ENCODE measurements at places on chromosomes 11 and 22. TPM values are rescaled to one million over a fixed set of nuclear protein-coding genes. Genes with fewer than 3 reads are reported as not detected.
A peak's percentile ranks its signal among the peaks of the same experiment; 100 is the strongest.

- H3K27me3 ChIP-seq: peaks cover 5% of the 10 kb centered on the region
- no peaks in the 10 kb centered on the region for H3K4me1 ChIP-seq
- no peak overlapping the region for H3K4me3 ChIP-seq
- H3K36me3 ChIP-seq: no peaks in the 10 kb centered on the region
- no peak overlapping the region for H3K27ac ChIP-seq
- no peak for DNase-seq
These were observed 46.3 kb upstream of the CADM1 start for GRCh38 chr11:115550291-115551059.

- H3K27ac ChIP-seq: no peak overlapping the region
- H3K27me3 ChIP-seq: peaks cover 12% of the 10 kb centered on the region
- H3K4me3 ChIP-seq: no peak overlapping the region
- no peaks in the 10 kb centered on the region for H3K4me1 ChIP-seq
- no peak for DNase-seq
These were observed 22.5 kb upstream of the MPPED1 start for GRCh38 chr22:43389227-43389836.

GRCh38 chr11:62182147-62182891 is 7.7 kb upstream of the SCGB1D1 start:
- no peak for DNase-seq
- H3K4me3 ChIP-seq: no peak overlapping the region
- H3K27me3 ChIP-seq: peaks cover 20% of the 10 kb centered on the region
- no peaks in the 10 kb centered on the region for H3K4me1 ChIP-seq
- no peak overlapping the region for H3K27ac ChIP-seq

GRCh38 chr11:15817001-15817400 is 539.3 kb downstream of the SOX6 start:
- H3K27me3 ChIP-seq: peaks cover 15% of the 10 kb centered on the region
- peaks cover 15% of the 10 kb centered on the region for H3K4me1 ChIP-seq
- no peak for DNase-seq
- H3K36me3 ChIP-seq: no peaks in the 10 kb centered on the region
- H3K4me3 ChIP-seq: no peak overlapping the region

DNA sequence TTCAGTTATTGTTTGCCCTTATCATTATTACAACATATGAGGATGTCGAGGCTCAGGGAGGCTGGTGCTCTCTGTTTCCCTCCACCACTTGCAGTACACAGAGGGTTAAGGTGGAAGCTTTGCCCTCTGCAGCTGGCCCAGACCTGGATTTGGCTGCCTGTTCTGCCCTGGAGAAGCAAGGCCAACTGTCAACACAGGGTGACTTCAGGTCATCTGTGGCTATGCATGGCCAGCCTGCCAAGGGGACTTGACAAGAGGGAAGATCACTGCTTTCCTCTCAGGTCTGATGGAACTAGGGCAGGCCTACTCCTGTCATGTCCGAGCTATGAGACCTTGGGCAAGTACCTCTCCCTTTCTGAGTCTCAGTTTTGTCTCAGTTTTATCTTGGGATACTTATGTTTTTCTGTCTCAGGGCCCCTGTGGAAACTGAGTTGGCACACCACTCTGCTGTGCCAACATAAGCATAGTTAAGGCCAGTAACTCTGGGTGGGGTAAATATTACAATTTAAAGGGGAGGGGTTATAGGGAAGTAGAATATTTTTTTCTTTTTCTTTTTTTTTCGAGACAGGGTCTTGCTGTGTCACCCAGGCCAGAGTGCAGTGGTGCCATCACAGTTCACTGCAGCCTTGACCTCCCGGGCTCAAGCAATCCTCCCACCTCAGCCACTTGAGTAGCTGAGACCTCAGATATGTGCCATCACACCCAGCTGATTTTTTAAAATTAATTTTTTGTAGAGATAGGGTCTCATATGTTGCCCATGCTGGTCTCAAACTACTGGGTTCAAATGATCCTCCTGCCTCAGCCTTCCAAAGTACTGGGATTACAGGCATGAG is 2.4 kb upstream of the THRSP start:
- no peak for DNase-seq
- peaks cover 12% of the 10 kb centered on the region for H3K36me3 ChIP-seq
- no peaks in the 10 kb centered on the region for H3K4me1 ChIP-seq
- no peaks in the 10 kb centered on the region for H3K27me3 ChIP-seq
- H3K4me3 ChIP-seq: no peak overlapping the region

DNA sequence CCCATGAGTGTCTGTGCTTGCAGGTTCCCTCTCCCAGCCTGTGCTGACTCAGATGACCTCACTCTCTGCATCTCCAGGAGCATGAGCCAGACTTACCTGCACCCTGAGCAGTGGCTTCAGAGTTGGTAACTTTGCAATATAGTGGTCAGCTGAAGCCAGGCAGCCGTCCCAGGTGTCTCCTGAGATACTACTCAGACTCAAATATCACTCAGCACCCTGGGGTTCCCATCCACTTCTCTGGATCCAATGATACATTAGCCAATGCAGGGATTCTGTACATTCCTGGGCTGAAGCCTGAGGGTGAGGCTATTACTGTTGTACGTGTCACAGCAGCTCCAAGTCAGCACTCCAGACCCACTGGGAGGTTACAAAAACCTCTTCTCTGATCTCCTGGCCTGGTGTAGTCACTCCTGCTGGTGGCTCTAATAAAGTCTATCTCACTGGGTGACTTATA is 87.8 kb upstream of the TOP3B start:
- no peaks in the 10 kb centered on the region for H3K36me3 ChIP-seq
- no peak for DNase-seq
- H3K27me3 ChIP-seq: peaks cover 11% of the 10 kb centered on the region
- H3K4me1 ChIP-seq: no peaks in the 10 kb centered on the region
- H3K4me3 ChIP-seq: no peak overlapping the region
- H3K27ac ChIP-seq: no peak overlapping the region

GRCh38 chr22:40324468-40325305 is 21.6 kb upstream of the ADSL start:
- peak overlapping the region; percentile 95 for H3K27ac ChIP-seq
- peaks cover 28% of the 10 kb centered on the region for H3K36me3 ChIP-seq
- peak overlapping the region; percentile 63 for H3K4me3 ChIP-seq
- no peaks in the 10 kb centered on the region for H3K27me3 ChIP-seq
- peaks cover 93% of the 10 kb centered on the region for H3K4me1 ChIP-seq

DNA sequence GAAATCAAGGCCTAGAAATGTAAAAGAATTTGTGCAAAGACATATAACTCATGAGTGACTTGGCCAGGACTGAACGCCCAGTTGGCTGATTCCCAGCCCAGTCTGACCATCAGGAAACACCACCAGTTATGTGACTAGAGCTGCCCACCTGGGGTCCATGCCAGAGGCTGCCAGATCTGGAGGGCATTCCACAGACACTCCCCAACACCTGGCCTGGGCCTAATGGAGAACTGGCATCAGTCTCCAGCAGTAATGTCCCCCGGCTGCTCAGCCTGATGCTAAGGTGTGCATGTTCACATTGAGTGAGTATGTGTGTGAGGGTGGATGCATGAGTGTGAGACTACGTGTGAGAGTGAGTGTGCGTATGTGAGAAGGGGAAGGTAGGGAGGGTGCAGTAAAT is 15.7 kb downstream of the PLAAT3 start:
- DNase-seq: no peak
- no peaks in the 10 kb centered on the region for H3K27me3 ChIP-seq
- no peak overlapping the region for H3K4me3 ChIP-seq

DNA sequence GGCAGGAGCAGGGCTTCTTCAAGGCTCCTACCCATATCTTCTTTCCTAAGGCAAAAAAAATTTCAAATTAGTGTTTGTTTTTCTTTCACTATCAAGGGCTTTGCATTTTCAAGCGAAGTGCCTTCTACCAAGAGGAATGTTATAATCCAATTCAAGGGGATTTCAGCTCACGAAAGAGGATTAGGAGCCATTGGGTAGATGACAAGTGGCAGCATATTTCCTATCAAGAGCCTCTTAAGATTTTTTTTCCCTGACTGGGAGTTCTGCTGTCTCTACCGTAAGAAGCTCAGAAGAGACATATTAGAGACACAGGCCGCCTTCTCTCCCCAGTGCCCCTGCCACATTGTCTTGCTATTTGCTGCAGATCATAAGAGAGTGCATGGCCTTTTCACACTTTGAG is 55.9 kb upstream of the BMAL1 start:
- H3K36me3 ChIP-seq: no peaks in the 10 kb centered on the region
- H3K4me3 ChIP-seq: no peak overlapping the region
- H3K27me3 ChIP-seq: no peaks in the 10 kb centered on the region

DNA sequence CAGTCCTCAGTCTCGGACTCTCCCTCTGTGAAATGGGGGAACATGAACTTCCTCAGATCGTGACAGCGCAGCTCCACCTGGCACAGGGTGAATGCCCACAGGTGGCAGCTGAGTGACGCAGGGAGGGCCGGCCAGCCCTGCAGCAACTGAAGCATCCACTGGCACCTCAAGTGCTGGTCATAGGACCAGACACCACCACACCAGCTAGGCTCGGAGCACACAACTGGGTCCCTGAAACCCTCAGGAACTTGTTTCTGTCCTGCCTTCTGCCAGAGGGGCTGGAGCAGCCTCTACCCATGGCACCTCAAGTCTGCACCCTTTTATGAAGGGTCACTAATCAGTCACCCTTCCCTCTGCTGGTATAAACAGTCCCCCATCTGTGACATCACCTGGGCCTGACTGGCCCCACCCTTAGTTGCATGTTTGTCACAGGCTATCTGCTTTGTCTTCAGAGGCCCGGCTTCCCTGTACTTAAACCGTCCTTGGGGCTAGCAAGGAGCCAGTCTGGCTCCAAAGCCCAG is 7.4 kb upstream of the CDC42BPG start:
- peak overlapping the region; percentile 11 for H3K4me3 ChIP-seq
- peak overlapping the region; percentile 76 for H3K27ac ChIP-seq
- H3K36me3 ChIP-seq: peaks cover 35% of the 10 kb centered on the region
- peaks cover 91% of the 10 kb centered on the region for H3K4me1 ChIP-seq

DNA sequence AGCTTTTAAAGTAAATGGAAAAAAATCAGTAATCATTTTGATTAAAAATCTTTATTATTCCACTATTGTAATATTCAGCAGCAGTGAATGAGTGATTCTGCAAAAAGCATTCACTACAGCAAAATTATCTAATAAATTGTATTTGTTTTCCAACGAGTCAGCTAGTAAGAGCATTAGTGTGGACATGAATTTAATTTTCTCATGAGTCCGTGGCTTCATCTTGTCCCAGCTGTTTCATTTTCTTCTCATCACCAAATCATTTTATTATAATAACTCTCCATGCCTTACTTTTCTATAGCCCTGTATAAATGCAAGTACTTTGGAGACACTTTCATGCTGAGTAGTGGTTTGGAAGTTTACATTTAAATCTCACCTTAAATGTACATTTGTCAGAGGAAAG is 66.2 kb downstream of the FANCF start:
- peaks cover 1% of the 10 kb centered on the region for H3K4me1 ChIP-seq
- H3K27me3 ChIP-seq: peaks cover 6% of the 10 kb centered on the region
- H3K36me3 ChIP-seq: no peaks in the 10 kb centered on the region
- H3K27ac ChIP-seq: no peak overlapping the region

DMC1 gene
- total RNA-seq: 18.9 TPM

GNG3 gene
- total RNA-seq: not detected

OR2AG2 gene
- total RNA-seq: 0.26 TPM

B3GAT1 gene
- total RNA-seq: 0.11 TPM

PRR33 gene
- 0.09 TPM for total RNA-seq

SAA1 gene
- not detected for total RNA-seq

KRTAP5-1 gene
- not detected for total RNA-seq

MMP11 gene
- total RNA-seq: 0.32 TPM

NXPE2 gene
- not detected for total RNA-seq

Data from activated CD4-positive, alpha-beta T cell treated with anti-CD3 and anti-CD28 coated beads for 36 hours (primary cell).